ENCODE measurements at places on chromosomes 16 and 17.

DNA sequence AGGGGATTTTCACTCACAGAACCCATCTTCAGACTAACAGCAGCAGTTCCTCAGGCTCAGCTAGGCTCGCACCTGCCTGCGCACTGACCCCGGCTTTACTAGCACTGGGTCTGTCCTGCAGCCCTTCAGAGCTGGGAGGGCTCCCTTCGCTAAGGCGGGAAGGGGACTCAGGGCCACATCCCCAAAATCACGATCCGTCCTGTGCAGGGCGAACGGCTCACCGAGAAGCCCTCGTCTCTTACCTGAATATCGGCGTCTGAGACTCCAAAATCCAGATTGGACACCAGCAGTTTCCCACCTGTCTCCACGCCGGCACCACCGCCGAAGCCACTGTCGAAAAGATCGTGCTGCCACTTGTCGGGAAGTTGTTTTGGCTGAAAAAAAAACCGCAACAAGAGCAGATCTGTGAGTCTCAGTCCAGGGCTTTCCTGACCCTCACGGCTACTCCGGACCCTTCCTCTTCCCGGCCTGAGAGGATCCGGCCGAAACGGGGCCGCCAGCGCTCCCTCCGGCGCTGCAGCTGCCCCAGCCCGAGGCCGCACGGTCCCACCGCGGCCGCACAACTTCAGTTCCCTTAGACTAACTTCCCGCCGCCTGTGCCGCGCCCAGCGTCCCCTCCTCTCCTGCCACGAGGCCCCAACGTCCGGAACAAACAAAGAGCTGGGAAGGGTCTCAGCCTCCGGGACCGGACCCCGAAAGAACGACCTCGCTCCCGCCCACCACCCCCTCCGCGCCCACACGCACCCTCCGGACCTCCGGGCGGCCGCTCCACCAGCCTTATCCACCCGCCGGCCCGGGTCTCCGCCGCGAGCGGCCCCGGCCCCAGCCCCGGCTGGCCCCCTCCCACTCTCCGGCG is 711 bp downstream of the ALYREF start:
- peak; percentile 81 for DNase-seq

DNA sequence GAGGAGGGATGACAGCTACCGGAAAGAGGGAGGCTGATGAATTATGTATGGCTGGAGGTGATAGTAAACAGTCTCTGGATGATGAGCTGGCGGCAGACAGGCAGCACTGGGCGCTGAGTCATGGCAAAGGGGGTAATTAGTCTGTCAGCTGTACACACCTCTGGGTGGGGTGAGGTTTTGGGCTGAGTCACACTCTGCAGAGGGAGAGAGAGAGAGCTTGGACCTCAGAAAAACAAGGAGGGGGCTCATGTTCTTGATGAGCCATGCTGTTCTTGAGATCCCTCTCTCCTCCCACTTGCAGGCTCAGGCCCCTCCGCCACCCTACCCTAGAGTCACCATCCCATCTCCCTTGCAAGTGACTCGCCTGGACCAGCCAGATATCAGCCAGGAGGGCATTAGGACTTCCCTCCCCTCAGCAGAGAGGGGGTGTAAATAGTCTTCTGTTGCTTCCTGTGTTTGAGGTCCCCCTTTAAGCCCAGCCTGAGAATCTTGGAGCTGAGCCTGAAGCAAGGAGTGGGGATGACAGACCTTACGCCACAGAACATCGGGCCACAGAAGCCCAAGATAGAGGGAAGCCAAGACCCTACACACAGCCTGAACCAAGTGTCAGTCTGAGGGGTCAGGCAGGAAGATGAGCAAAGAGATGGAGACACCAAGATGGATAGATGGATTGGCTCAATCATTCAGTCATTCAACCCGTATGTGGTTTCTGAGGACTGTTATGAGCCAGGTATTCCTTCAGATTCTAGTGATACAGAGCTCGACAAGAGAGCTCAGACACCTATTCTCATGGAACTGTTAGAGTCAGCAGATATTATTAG is 383.2 kb upstream of the CCL2 start:
- peak; percentile 88 for DNase-seq

GRCh38 chr16:51960931-51961330 is 586.0 kb downstream of the TOX3 start:
- no peak for DNase-seq

DNA sequence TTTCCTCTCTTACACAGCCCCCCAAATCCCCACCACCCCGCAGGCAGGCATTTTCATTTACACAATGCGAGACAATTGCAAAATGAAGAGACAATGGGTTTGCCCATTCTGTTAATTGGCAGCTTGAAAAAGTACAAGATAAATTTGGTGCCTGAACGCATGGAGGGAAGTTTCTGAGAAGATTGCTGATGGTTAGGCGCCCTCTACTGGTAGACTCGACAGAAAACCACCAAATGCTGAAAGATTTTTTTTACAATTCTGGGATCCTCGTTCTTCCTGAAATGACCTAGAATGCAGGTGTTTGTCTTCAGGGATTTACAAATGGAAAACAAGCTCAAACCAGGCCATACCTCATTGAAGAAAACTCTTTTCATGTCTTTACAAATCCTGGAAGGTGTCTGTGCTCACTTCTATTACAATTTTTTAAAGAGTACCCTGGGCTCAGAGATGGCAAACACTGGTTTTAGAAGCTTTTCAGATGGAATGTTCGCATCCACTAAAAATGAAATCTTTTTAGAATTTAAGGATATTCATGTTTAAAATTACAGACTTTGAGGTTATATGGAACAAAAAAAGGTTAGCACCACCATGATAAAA is 338.5 kb downstream of the PMP22 start:
- DNase-seq = peak; percentile 58

DNA sequence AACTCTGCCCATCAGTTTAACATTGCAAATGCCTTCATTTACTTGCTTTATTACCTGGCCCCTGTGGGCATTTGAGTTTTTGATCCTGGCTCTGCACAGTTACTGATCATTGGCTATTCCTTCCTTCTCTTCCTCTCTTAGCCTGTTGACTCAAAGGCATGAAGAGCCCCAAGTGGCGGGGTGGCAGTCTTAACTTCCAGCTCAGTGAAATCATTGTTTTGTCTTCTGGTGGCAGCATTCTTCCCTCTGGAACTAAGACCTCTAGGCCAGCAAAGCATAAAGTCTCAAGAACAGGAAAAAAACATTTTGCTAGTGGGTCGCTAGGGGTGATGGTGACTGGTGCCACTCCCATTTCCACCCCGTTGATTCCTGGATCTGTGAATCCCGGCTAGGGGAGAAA is 52.3 kb upstream of the MRTFB start:
- no peak for DNase-seq

GRCh38 chr16:81148277-81148676 is 52.1 kb upstream of the GCSH start:
- no peak for DNase-seq

DNA sequence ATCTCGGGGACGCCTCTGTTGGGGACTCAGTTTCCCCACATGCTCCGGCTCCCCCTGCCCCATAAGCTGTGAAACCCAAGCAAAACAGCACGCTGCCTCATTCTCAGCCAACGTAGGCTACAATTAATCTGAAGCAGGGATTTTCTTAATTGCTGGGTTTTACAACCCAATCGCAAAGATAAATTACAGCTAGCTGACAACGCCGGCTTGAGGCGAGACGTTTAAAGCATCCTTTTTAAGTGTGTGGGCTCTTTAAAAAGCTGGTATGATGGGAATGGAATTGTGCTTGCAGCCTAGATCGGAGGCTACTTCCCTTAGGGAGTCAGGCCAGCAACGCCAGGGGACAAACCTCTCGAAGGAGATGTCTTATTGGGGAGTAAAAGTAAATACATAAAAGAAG is 185.3 kb downstream of the ZNF423 start:
- DNase-seq = no peak

GRCh38 chr16:87507351-87508069 is 14.7 kb upstream of the ZCCHC14 start:
- peak; percentile 13 for DNase-seq

GRCh38 chr17:50337956-50338355 is 8.0 kb upstream of the XYLT2 start:
- DNase-seq = no peak

GRCh38 chr17:80270104-80270503 is 9.5 kb downstream of the RNF213 start:
- no peak for DNase-seq

DNA sequence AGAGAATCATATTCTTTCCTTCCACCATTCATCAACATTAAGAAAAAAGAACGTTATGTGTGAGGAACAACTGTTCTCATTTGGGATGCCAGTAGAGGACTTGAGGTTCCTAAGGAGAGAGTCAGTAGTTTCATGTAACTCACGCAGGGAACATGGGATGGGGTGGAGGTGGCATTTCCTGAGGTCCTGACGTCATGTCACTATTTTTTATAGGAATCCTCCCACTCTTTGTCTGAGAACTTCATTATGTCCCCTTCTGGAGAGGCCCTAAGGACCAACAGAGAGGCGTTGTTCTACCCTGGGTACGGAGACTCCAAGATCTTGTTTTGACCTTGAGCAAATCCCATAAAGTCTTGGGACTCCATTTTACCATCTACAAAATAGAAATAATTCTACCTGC is 211.7 kb upstream of the SOX9 start:
- DNase-seq = no peak

DNA sequence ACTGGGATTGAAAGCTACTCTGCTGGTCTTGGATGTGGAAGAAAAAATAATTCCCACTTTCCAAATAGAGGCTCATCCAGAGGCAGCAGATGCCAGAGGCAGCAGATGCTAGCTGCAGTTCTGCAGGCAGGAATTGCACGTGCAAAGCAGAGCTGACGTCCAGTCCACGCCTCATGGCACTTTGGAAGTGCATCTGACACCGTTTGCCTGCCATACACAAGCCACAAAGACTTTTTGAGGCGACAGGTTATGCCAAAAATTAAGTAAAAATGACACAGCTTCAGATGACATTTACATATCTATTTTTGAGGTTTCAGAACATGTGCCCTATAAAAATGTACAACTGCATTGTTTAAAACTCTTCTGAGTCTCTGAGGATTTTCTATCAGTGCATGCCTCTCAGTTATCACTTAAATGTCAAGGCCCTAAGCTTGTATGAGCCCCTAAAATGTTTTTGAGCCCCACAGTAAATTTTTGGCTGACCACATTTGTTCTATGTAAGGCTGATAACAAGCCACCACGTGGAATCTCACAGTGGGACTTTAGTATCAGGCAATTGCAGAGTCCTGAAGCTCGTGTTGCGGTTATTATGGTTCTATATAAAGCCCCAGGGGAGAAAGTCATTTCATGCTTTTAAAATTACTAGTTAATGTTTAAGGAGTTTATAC is 239.2 kb downstream of the PRKCA start:
- peak; percentile 46 for DNase-seq

GRCh38 chr16:14146445-14146844 is 75.3 kb downstream of the MRTFB start:
- no peak for DNase-seq

- DNase-seq = no peak
These were observed 5.4 kb downstream of the NTN1 start for GRCh38 chr17:9026741-9027140.

DNA sequence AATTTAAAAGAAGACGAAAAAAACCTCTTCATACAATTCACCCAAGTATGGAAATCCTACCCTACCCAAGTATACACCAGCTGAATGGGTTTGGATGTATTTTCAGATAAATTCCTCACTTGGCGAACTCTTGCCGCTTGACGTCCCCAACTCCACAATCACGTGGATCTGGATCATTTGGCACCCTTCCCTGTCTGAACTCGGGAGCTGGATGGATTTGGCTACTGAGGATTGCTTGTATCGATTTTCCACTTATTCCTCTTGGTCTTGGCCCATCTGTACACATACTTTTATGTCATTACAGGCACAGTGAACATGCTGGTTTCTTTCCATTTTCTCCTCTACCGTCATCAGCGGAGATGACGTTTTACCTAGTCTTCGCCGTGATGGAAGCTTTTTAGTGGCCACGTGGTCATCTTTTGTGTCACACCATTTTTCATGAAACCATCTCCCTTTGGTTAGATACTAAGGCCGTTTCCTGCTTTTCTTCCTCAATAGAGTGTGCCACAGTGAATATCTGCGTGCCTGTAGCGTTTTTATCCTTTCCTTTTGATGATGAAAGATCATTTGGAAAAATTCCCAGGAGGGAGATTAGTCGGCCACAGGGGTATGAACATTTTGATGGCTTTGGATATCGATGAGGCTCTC is 47.1 kb downstream of the CMIP start:
- DNase-seq = no peak

- no peak for DNase-seq
These were observed 20.5 kb downstream of the SLC7A5 start for GRCh38 chr16:87848676-87849345.

GRCh38 chr16:24511174-24511573 is 28.2 kb upstream of the RBBP6 start:
- DNase-seq = no peak

DNA sequence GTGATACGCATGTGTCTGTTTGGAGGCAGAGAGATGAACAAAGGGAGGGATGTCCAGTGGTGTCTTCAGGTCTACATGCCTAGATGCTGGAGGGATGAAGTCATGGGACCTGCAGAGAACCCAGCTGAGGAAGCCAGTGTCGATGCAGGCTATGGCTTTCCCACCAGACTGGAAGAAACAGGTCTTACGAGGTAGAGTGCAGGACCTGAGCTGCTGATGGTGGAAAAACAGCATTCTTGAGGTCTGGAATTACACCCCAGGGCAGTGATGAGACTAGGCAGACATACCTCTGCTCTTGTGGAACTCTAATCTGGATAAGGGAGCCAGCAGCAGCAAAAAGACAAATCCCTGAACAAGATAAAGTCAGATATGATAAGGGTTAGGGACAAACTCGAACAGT is 37.4 kb downstream of the ARSG start:
- DNase-seq = no peak

DNA sequence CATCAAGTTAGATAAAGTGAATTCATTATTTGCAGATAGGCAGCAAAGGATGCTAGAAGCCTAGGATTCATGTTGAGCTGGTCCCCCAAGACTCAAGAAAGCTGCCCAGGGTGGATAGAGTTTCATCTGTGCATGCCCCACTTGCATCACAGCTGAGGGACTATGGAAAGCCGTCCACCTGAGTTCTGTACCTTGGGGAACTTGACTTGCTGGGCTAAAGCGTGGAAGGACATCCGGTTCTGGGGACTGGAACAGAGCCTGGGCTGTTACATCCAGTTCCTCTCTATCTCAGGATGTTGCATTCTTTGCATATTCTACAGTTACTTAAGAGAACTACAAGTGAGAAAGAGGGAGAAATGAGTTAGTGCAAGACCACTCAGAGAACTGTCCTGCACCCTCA is 458.4 kb downstream of the SHISA9 start:
- DNase-seq = no peak

GRCh38 chr17:51585514-51586104 is 325.3 kb downstream of the UTP18 start:
- no peak for DNase-seq

GRCh38 chr16:77113835-77114234 is 77.2 kb upstream of the MON1B start:
- no peak for DNase-seq

DNA sequence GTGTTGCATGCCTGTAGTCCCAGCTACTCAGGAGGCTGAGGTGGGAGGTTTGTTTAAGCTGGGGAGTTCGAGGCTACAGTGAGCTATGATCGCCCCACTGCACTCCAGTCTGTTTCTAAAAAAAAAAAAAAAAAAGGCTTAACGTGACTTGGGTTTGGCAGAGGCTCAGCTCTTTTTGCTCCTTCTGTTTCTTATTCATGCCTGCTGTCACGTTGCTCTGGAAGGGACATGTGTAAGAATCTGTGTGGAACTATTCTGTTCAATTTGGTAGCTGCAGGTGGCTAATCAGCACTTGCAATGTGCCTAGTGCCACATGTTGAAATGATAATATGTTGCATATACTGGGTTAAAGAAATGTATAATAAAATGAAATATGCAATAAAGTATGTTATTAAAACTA is 20.9 kb upstream of the SYT17 start:
- no peak for DNase-seq

GRCh38 chr17:48600244-48601098 is 4.3 kb downstream of the HOXB6 start:
- no peak for DNase-seq
